EH (cell line): ENCODE measurements at places on chromosomes 1 and 21.

- no peak for DNase-seq
Observed at GRCh38 chr21:33371366-33371765, 31.8 kb upstream of the IFNGR2 start.

GRCh38 chr1:114330451-114330983, 176.8 kb upstream of the SYT6 start:
- DNase-seq, result no peak

DNA sequence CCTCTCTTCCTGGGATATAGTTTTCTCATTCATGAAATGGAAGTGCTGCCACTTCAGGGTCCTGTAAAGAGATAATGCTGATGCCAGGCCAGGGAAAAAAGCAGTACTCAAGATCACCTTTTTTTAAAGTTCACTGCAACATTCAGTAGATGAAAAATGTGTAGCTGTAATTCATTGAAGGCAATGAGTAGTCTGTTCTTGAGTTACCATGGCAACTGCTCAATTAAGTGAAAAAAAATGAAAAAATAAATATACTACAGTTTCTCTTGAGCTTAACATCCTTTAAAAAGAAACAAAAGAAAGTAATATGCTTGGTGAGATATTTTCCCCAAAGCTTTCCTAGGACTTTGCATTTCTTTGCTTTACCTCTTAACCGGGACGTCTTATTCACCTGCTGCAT, 183.3 kb downstream of the AK5 start:
- peak; percentile 12 for DNase-seq

DNA sequence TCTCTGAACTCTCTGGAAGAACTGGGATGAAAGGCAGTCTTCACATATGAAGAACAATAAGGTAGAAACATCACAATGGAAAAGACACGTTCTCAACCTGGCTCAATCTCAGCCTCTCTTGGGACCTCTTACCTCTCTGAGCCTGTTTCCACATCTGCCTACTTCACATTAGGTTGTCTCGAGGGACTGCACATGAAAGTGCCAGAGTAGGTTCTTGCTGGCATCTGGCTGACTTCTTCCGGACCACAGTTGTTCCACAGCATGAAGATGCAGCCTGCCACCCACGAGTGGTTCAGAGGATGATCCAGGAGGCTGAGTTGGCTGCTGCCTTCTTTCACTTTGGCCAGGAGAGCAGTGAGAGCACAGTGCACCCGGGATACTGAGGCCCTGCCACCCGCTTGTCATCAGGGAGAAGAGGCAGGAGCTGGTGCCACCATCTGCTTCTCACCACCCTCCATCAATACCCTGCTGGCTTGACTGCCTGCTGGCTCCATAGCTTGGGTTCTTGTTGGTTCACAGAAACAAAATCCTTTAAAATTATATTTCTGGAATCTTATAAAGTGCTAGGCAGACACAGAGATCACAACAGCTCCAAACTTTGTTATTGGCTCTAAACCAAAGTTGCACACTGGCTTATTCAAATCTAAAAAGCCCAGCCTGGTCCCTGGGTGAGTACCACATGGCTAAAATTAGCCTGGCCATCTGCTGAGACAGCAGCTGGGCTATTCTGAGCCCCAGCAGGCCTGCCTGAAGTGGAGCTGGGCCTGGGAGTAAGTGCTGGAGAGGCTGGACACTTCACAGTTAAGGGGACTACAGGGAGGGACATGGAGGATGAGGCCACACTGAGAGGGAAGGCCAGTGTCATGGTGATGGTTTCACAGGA, 46.9 kb upstream of the LIN9 start:
- peak; percentile 8 for DNase-seq
